ENCODE measurements at places on chromosomes 7 and 10. TPM values are rescaled to one million over a fixed set of nuclear protein-coding genes. Genes with fewer than 3 reads are reported as not detected.

Gene PODXL
- 39.2 TPM for total RNA-seq

Gene BTBD16
- total RNA-seq: 0.57 TPM

Gene TET1
- 0.59 TPM for total RNA-seq

Gene ASB10
- total RNA-seq: not detected

Gene PPP1R17
- total RNA-seq: not detected

Gene PSD
- 0.20 TPM for total RNA-seq
